Fibroblast of skin of right quadriceps (primary cell): ENCODE measurements at places on chromosomes 11 and 22.

- no peak for DNase-seq
Observed at GRCh38 chr11:124384399-124384798, at the start of gene OR8B2. TSS of gene OR8B2 (minus strand) at chr11:124384499. CDS start at chr11:124383343, 1,156 bp downstream.

DNA sequence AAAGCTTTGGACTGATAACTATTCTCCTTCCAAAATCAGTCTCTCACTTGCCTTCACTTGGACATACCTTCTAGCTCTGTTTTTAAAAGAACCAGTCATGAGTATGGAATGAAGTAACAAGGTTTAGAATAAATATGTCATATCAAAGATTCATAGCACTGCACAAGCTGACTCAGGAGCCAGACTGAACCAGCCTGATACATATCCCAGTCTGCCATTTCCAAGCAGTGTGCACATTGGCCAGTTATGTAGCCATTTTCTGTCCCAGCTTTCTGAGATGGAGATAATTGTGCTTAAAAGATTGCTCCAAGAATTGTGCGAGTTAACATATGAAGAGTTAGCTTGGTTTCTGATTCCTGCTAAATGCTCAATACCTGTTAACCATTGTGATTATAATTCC, 311.3 kb downstream of the C11orf87 start:
- peak; percentile 26 for DNase-seq

GRCh38 chr11:130088217-130088616, 18.5 kb downstream of the APLP2 start:
- no peak for DNase-seq

DNA sequence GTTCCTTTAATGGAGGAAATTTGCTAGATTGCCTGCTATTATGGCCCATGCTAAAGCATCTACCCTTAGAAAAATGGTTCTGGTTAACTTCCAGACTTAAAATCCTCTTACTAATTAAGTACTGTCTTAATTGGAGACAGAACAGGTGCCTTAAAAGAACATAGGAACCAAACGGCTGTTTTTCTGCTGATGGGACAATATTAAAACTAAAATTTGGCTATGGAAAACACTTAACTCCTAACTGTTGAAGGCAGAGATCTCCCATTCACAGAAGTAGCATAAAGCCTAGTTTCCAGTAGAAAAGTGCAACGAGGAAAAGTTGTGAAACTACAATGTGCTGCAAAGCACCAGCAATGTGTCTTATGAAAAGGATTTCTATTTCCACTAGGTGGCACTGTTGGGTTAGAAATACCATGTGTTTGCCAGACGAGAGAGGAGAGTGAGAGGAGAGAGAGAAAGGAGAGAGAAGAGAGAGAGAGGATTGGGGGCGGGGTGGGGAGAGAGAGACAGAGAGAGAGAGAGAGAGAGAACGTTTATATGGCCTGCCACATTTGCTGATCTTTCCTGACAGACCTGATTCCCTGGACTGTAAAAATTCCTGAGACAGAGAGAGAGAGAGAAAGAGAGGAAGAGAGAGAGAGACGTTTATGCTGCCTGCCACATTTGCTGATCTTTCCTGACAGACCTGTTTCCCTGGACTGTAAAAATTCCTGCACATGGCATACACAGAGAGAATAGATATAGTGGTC, 51.5 kb downstream of the FAM181B start:
- DNase-seq = peak; percentile 59

DNA sequence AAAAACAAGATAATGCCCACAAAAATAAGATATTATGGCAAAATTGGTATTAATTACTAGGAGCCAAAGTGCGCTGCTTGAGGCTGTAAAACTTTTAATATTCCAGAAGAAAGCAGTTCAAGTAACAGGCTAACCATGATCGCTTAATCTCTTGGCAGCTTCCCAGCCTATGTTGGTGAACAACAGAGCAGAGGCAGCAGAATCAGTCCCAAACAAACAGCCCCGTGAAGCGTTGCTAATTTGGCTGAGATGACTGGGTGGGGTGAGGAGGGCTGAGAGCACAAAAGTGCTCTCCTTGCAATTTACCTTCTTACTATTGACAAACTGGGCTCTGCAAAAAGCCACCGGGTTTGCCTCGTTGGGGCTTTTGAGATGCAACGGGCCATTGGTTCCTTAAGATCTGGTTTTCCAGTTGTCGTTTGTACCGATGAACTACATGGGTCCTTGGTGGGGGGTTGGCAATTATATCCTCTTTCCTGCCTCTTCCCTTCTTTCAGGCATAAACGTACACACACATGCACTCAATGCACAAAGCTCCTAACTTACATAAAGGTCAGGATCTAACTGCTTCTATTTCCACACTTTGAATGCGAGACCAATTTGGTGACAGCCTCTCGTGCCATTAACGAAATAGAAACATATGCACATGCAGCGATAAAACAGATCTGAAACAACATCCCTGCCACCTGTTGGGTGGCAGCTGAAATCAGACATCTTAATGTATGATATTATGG, 407.6 kb upstream of the CADM1 start:
- DNase-seq = no peak

GRCh38 chr22:28942333-28942732, 59.0 kb downstream of the ZNRF3 start:
- DNase-seq = no peak

DNA sequence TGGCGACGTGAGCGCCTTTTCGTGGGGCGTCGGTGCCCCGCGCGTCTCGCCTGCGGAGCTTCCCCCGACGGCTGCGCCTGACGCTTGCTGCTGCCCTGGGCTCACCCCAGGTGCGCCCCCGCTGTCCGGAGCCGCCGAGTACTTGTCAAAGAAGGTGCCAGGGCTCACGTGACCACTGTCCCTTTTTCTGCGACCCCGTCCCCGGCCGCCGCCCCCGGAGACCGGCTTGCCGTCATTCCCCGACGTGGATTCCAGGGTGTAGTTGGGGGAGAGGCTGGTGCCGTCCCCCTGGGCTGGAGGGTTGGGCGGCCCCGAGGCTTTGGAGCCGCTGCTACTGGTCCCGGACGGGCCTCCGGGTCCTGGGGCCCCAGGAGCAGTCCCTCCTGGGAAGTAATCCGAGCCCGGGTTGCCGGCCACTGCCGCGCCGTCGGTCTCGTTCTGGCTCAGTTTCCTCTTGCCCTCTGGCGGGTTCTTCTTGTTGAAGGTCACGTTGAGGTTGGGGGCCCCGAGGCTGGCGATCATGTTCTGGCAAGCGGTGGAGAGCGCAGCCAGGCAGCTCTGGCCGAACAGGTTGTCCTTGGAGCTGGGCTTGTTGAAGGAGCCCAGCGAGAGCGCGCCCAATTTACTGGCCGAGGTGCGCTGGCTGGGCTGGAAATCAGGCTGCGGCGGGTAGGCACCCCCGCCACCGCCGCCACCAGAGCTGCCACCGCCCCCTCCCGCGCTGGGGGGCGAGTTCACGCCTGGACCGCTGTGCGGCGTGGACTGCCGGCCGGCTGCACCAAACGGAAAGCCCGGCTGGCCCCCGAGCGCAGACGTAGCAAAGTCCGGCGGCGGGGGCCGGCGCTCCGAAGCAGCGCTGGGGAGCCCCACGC, 3.8 kb downstream of the MN1 start:
- no peak for DNase-seq

DNA sequence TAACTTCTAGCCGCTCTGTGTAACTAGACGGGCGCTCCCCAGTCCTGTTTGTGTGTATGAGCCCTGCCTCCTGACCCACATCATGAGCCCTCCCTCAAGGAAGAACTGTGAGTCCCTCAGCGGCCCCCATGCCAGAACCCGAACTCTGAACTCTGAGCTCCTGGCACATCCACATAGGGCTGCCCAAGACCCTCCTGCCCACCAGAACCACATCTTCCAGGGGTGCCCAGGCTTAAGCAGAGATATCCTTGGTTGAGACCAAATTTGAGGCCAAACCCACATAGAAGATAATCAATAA, 3.0 kb downstream of the TRIM29 start:
- no peak for DNase-seq

DNA sequence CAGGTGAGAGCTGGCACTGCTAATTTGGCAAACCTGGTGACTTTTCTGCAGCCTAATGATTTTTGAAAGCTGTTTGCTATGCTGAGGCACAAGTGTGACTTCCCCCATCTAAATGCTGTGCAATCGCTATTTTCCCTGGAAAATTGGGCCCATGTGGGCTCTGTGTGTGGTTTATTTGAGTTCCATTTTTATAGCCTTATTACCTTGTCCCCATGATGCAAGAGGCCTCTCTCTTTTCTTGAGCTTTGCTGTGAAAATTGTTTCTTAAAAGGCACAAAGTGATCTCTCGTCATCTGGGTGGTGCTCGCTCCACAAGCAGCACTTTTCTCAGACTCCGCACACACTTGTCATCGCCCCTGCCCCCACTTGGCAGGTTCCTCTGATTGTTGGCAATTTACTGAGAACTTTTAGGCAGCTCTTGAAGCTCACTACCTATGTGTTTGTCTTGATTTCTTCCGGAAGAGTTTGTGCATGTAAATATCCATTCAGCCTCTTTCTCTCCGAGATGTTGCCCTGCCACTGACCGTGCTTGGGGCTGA, 24.9 kb downstream of the BMAL1 start:
- peak; percentile 10 for DNase-seq
